Activated CD4-positive, CD25-positive, alpha-beta regulatory T cell (primary cell): ENCODE measurements at places on chromosomes 2 and 18.

GRCh38 chr18:70322928-70323327 lies 34.1 kb downstream of the SOCS6 start:
- DNase-seq = no peak

DNA sequence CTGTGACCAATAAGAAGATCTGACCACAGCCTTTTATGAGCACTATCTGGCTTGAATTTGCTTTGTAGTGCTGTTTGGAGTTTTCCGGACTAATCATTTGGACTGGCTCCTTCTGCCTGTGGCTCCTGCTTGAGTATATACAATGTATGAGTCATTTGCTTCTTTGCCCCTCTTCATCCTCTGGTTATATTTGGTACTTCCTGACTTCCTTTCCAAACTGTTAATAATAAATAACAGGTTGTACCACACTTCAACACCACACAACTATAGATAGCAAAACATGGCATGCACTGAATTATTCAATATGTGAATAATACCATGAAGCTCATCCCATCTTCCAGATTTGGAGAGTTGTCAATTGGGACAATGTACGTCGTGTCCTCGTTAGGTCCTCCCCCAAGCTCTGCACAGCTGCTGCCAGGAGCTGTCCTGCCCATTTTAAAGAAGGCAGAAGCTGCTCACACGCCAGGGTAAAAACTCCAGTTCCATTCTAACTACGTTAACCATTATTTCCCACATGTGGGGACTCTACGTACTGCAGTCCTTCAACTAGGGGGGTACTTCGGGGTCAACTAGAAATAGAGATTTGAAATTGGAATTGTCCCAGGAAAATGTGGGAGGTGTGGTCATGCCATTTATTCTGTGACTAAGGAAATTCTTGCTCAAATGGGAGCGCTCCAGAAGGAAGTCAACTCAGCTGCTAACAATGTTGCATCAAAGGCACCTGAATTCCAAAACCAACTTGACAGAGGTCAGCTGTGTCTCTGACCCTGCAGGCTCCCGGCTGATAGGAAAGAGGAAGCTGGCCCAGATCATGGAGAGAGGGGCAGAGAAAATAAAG lies 38.1 kb downstream of the ST8SIA5 start:
- DNase-seq = no peak

DNA sequence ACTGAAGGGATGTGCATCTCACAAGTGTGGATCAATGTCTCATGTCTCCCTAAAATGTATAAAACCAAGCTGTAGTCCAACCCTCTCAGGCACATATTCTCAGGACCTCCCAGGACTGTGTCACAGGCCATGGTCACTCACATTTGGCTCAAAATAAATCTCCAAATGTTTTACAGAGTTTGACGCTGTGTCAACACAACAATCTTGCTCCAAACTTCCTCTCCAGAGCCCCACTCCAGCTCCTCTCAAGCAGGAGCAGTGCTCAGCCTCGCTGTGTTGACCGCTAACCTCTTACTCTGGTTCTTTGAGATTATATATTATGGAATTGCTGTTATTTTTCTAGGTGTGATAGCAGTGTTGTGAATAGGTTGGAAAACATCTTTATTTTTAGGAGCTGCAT lies 56.2 kb downstream of the CYP27C1 start:
- DNase-seq = no peak

DNA sequence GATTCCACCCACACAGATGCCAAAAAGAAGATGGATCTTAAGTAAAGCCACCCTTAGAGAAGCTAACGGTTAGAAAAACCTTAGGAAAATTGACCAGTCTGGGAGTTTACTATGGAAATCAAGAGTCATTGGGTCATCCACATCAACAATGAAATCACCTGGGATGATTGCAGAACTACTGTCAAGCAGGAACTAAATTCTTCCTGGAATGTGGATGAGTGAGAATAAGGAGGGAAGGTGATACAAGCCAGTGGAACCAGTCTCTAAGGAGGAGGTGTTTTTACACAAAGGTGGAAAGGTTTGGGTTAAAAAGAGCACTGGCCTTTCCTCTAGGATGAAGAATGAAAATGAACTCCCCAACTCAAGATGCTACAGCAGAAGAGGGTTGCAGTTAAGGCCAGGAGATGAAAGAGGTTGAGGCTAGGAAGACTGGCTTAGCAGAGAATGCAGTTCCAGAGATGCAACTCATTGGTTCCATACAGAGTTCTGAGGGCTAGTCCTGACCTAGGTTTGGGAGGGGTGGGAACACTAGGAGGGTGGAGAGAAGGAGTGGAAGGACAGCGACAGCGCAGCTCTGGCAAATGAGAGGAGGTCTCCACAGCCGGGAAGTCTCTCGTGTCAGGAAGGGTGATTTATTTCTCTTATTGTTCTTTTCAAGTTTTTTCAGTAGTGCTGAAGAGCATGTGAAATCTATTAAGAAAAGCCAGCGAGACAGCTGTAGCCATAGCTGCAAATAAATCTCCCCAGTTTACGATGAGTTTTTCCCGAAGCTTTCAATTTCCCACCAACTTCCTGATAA lies 27.7 kb upstream of the KDM3A start:
- no peak for DNase-seq

DNA sequence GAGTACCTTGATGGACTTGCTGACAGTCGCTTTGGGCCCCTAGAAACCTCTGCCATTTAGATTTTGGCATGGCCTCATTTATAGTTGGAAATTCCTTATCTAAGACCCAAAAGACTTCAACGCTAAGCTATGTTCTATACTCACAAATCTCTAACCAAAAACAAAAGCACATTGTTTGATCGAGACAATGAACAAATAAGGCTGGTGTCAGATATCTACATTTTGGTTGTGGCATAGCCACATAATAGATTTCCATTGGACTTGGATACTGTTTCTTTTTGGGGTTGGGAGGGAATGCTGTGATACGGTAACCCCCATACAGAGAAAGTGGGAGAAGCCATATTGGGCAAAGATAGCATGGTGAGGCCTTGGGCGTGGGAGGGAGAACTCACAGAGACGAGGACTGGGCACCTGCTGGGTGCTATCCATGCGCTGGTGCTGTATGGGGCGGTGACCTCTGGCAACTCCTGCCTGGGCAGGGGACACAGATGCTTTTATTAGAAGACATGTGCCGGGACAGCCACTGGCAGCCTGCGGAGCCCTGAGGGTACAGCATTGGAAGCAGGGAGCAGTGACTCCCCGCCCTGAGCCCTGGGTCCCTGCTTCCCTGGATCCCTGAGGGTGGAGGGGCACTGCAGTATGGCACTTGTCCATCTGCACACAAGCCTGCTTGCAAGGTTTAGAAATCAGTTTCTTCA lies 97.1 kb downstream of the ASAP2 start:
- no peak for DNase-seq

GRCh38 chr18:48182779-48183178 lies 226.4 kb downstream of the ZBTB7C start:
- no peak for DNase-seq

DNA sequence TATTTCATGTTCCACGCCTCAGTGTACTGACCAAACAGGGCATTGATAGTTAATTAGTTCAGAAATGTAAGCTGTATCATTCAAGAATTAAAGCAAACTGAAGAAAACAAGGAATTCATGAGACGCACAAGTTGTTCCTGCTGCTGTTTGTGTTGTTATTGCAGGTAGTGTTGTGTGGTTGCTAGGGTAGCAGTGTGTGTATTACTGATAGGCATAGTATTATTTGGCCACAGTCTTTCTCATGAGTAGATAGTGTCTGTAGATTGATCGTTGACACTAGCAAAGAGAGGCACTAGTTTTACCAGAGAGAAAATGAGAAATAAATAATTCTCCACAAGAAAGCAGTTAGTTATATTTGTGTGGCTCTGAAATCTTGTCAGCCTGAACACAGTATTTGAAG lies 548.6 kb downstream of the LRP1B start:
- DNase-seq = no peak

- no peak for DNase-seq
These were observed 59.9 kb downstream of the VIT start for GRCh38 chr2:36756438-36756837.

DNA sequence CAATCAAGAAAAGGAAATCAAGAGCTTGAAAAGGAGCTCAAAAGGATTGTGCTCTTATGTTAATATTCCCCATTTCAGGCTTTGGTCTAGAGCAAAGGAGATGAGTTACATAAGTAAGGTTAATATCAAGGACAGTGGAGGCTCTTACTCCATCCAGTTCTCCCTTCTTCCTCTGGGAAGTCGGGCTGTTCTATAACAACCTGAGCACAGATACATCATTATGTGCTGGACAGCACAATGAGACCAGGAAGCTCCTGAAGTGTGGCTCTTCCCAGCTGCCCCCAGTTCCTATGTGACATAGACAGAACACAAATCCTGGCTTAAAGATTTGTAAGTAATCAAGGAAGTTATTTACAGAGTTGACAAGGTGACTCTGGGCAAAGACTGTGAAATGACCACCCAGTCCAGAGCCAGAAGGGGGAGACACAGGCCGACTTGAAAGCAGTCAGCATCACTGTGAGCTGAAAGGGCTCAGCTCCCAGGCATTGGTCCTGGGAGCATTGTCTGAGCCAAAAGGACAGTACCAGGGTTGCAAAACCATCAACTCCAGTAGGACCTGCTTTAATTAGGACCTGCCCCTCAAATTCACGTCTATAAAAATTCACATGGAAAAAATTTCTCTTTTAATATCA lies 917.6 kb upstream of the ACVR2A start:
- DNase-seq = no peak

GRCh38 chr18:22179631-22180030 lies 10.2 kb downstream of the GATA6 start:
- no peak for DNase-seq
